ENCODE measurements at places on chromosomes 2 and 18. TPM values are rescaled to one million over a fixed set of nuclear protein-coding genes. Genes with fewer than 3 reads are reported as not detected.

Gene DSG4
- polyA plus RNA-seq: not detected

Gene BMP10
- not detected for polyA plus RNA-seq

Gene CYP1B1
- polyA plus RNA-seq: 3.6 TPM

Gene DTNA
- polyA plus RNA-seq: 28.2 TPM

Gene LIMS4
- 4.1 TPM for polyA plus RNA-seq

Gene TUBB8B
- polyA plus RNA-seq: not detected

Gene TMEFF2
- 26.9 TPM for polyA plus RNA-seq

Gene BCL11A
- polyA plus RNA-seq: 4.3 TPM

Gene GAREM1
- polyA plus RNA-seq: not detected

Gene SLC11A1
- polyA plus RNA-seq: 0.62 TPM

Gene ESPNL
- polyA plus RNA-seq: 1.2 TPM

Gene ANKRD53
- 1.6 TPM for polyA plus RNA-seq

Gene SPP2
- 0.59 TPM for polyA plus RNA-seq

Gene SRD5A2
- polyA plus RNA-seq: not detected

All from muscle of arm (tissue), 14 donors.